ENCODE measurements at places on chromosomes 6 and 20. TPM values are rescaled to one million over a fixed set of nuclear protein-coding genes. Genes with fewer than 3 reads are reported as not detected.

GRCh38 chr6:24019393-24019792 is 106.6 kb upstream of the NRSN1 start:
- no peak for DNase-seq

DNA sequence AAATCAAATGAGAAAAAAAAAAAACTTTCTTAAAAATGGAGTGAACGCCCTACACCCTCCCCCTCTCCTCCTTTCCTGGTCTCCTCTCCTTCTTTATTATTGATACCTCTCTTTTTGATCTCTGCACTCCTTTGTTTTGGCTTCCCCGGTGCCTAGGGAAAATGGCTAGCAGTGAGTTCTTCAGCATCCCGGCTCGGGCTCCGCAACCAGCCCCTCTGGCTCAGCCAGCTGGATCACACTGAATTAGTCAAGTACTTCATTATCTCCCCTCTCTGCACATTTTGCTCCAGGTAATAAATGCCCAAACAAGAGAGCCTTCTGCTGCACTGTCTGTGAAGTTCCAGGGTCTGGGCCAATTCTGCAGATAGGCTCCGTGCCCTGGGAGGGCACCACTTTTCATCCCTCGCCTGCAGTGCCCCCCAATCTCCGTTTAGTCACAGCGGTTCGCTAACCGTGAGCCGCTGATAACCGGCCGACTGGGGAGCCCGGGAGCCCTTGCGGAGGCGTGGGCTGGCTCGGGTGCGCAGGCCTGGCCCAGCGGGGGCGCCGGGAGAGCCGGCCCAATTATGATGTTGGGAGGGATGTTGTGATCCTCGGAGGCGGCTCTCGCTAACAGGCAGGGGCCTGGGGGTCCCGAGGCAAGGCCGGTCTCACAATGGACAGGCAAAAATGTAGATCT is 301.9 kb downstream of the TFAP2A start:
- no peak for DNase-seq

GRCh38 chr6:56850626-56851025 is 104.3 kb upstream of the BEND6 start:
- no peak for DNase-seq

Gene OR2B6
- not detected for total RNA-seq

DNA sequence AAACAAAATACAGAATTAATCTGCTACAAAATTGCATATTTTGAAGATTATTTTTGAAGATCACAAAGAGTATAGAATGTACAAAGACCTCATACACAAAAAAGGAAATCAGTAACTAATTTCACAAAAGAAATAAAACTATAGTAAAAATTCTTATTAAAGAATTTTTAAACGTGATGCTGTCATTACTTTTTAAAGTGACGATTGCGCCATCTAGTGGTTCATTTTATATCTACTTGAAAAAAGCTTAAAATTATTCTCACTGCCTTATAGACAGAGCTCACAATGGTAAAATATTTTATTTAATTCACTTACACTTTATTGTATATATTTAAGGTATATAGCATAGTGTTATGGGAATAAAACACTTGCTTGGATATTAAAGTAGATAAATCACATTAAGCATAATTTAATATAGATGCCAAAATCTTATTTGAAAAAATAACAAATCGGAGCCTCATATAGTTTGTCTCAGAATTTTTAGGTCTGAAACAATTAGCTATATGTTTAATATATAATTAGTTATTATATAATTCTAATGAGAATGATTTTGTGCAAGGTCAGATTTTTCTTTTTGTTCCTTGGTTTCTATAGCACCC is 128.8 kb downstream of the PHF3 start:
- DNase-seq, result no peak

DNA sequence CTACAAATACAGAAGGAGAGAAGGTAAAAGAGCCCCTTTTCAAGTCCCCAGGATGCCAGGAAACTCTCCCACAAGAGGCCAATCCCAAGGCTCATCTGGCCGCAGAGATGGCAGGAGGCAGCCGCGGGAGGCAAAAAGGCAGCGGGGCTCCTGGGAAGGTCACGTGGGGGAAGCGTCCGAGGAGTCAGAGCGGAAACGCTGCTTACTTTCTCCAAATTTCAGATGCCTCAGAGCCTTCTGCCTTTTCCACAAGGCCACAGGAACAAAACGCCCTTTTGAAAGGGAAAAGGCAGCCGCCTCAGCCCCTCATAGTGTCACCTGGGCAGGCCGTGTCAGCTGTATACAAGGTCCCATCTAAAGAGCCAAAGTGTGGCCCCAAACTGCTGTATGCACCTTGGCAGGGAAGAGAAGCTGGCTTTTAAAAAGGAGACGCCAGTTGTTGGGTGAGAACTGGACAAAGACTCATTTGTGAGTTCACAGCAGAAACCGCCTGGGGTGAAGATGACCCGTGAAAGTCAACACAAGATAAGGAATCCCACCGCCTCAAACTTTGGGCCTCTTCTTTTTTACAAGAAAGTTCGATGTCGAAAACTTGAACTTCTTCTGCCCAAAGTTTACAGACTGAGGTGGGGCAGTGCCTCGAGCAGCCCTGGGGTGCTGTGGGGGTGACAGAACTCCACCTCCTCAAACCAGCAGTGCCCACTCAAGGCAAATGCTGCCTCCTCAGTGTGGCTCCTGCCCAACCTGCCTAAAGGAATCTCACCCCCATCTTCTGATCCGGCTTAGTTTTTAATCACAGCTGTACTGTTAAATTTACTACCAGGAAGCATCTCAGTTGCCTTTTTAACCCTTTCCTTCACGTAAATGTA is 45.4 kb downstream of the EZR start:
- no peak for DNase-seq

DNA sequence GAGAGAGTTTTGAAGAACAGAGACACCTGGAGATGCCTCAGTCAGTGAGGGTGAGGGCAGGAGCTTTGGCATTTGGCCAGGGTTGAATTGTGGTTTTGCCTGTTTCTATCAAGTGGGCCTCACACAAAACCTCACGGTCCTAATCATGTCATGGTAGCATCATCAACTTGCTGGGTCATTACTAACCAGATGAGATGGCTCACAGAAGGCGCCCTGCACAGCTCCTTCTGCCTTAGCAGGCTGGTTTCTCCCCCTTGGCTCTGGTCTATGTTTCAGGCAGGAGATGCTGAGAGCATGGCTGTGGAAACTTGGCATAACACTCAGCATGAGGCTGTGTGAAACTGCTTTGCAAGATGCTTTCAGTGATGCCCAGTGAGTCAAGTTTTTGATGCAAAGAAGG is 99.3 kb downstream of the LRRC1 start:
- DNase-seq, result no peak

Gene KCNS1
- total RNA-seq, result not detected

GRCh38 chr6:1524040-1524480 is 85.7 kb upstream of the FOXC1 start:
- DNase-seq, result peak; percentile 81

GRCh38 chr6:18022398-18023231 is 35.2 kb upstream of the KIF13A start:
- DNase-seq, result no peak

GRCh38 chr6:103284835-103285234 is 1574.9 kb downstream of the HACE1 start:
- DNase-seq, result no peak

- DNase-seq, result no peak
Observed at GRCh38 chr6:89458704-89459103, 25.8 kb downstream of the ANKRD6 start.

DNA sequence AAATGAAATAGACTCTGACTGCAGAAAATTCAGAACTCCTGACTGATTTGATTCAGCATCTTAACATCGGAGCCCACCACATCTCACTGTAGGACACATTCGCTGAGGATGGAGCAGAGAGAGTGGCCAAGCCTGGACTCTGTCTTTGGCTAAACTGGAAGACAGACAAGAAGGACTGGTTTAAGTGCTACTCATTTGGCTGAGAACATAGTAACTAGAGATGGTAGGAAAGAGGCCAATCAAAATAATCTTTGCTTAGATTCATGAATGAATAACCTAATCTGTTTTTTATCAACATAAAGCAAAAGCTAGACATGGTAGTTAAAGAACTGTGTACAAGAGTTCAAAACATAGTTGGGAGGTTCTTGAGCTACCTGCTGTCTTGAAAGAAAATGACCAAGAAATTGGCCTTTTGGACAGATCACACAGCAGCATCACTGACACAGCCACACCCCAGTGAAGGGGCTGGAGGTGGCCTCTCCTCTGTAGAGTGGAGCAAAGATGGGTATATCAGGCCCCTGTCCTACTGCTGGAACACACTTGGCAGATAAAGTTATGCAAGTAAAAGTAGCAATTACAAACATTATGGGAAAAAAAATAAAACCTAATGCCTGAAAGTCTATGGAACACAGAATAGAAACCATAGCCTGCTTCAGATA is 87.1 kb upstream of the NT5E start:
- DNase-seq, result no peak

GRCh38 chr6:3887150-3887700 is 38.1 kb downstream of the FAM50B start:
- no peak for DNase-seq

DNA sequence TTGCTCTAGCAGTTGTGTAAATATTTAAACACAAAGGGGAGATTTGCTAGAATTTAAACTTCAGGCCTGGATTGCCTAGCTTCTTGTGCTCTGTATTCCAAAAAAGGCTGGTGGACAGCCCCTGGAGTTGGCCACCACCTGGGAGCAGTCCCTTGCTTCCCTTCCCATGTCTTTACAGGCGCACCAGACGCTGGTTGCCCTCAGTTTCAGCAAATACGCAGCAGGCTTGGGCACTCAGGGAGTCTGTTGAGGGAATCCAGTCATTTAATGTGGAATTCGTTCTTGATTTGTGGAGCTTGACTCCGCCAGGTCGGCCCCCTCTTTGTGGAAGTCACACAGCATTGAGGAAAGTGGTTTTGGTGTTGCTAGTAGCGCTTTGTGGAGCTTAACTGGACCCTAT is 156.8 kb downstream of the DTNBP1 start:
- no peak for DNase-seq

Gene ZSCAN31
- total RNA-seq, result 0.70 TPM

Gene MBOAT1
- total RNA-seq, result 11.8 TPM

- DNase-seq, result no peak
Observed at GRCh38 chr6:148247386-148248063, 95.1 kb upstream of the SASH1 start.

GRCh38 chr20:9200620-9201019 is 131.7 kb downstream of the PLCB4 start:
- no peak for DNase-seq

- no peak for DNase-seq
Observed at GRCh38 chr20:49326026-49326425, 48.2 kb upstream of the ZNFX1 start.

- DNase-seq, result no peak
Observed at GRCh38 chr20:47606983-47607613, 105.4 kb downstream of the NCOA3 start.

- DNase-seq, result no peak
Observed at GRCh38 chr6:29955783-29956182, 13.5 kb downstream of the HLA-A start.

Gene THEMIS
- 50.8 TPM for total RNA-seq

- DNase-seq, result no peak
Observed at GRCh38 chr6:56686429-56686828, 43.7 kb upstream of the DST start.

DNA sequence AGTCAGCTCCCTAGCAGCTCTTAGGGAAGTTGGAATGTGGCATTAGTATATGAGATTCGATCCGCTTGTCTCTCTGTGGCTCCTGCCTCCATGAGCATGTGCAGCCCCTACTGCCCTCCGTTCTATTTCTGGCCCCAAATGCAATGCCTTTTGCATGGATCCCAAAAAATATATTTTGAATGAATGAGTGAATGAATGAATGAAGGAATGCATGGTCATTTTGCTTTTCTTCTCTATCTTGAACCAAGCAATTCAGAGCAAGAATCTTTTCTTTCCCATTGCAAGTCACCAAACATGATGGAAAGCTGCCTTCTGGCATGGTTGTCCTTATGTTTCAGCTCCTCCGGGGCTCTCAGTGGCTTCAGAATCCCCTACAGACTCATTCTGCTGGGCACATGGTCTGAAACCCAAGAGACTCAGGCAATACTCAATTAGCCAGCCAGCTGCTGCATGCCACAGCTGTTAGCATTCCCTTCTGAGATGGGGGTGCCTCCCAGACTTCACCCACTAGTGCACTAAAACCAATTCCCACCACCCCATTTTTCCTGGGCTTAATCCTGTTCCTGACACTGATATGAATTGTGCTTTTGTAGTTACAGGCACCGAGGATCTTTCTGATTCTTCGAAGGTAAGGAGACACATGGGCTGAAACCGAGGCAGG is 2.6 kb upstream of the IYD start:
- DNase-seq, result no peak

DNA sequence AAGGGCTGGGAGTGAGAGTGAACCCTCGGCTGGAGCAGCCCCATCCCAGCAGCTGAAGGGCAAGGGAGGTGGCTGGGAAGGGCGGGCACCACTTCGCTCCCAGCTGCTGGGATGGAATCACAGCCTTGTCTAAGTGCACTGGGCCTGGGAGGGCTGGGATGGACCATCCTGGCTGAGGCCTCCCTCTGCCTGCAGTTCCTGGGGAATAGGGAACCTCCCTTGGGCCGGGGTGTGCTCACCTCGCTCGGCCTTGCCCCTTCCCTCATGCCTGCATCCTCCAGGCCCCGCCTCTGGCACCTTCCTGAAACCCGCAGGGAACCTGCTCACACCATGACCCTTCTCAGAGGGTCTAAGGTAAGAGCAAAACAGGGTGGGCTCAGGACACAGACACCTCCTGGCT is 53.7 kb downstream of the SMOC2 start:
- DNase-seq, result no peak

GRCh38 chr6:147905711-147906110 is 397.2 kb downstream of the SAMD5 start:
- DNase-seq, result no peak

Gene CFAP61
- 0.41 TPM for total RNA-seq

Gene COL10A1
- total RNA-seq, result not detected

DNA sequence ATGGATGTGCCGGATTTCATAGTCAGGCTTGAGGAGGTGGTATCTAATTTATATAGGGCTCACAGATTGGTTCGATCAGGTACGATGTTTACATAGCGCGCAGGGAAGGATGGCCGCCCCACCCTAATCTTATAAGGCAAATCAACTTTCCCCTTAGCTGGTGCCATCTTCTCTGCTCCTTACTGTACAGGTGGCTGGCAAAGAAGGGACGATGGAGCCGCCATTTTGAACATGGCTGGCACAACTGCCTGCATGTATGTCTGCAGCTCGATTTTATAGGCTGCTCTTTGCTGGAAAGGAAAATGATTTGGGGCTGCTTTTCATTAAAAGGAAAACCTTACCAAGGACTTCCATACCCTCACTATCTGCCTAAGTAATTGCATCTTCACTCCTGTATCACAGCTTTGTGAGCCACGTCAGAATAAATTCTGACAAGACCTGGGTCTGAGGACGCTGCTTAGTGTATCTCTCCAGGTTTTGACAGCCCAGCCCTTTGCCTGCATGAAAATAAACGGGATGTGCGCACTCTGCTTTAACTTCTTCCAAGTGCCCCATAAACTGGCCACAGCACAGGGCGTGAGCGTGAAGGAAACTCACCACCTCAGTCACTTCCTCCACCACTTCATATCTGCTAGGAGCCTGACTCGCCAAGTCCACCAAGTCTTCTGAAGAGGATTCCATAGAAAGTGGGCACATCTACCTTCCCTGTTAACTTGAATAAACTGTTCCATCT is 109.4 kb upstream of the ARMC2 start:
- DNase-seq, result no peak

Measured in activated naive CD4-positive, alpha-beta T cell treated with anti-CD3 and anti-CD28 coated beads, Interleukin-2, amount 50 U/mL, for 72 hours (primary cell).